ENCODE measurements at places on chromosomes 13 and 19.

DNA sequence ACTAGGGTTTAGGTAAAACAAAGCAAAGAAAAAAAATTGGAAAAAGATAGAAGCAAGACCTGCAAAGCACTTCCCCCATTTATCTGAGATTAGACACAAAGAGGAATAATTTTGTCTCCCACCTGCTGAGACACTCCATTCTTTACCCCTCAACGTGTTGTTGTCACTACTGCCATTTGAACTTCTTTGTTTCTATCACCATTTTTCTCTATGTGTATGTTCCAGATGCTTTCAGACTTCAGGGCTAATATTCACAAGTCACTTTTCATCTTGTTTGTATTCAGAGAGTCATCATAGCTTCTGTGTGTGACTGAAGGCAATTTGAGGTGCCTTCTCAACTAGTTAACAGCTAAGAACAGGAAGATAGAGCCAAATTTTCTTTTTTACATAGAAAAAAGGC lies 512.5 kb downstream of the TBC1D4 start:
- no peak for DNase-seq
- no peak overlapping the region for H3K27ac ChIP-seq
- H3K4me1 ChIP-seq = no peaks in the 10 kb centered on the region
- no peak overlapping the region for H3K4me3 ChIP-seq

GRCh38 chr13:30799356-30799824 lies 64.0 kb downstream of the ALOX5AP start:
- H3K27me3 ChIP-seq = no peaks in the 10 kb centered on the region
- no peak overlapping the region for H3K27ac ChIP-seq
- no peaks in the 10 kb centered on the region for H3K36me3 ChIP-seq
- H3K4me1 ChIP-seq = no peaks in the 10 kb centered on the region
- H3K4me3 ChIP-seq = no peak overlapping the region

DNA sequence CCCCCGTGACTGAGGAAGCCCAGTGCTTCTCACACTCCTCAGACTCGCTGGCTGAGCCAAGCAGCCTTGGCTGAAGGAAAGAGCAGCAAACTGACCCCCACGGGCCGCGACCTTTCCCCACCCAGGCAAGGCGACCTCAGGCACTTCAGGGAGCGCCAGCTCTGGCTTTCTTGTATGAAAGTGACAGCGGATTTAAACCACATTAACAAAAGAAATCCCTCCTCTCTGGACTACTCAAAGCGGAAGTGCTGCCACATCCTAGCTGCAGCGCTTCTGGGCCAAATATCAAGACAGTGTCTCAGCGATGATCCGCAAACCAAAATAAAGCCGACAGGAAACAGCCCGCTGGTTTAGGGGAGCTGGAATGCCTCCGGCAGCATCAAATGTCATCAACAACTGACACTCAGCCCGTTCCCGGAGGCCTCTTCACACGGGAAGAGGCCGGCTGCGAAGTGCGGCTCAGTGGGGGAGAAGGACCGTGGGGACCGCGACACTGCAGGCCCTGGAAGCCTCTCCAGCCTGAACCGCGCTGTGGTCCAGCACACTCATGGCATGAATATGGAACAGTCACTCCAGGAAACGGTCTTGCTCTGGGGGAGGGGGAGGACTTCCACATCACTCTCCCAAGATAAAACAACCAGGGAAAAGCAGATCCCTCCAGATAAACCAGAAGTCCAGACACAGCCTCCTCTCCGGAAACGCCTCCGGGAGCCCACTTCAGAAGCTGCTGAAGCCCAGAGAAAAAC lies 1.4 kb downstream of the RASA3 start:
- no peaks in the 10 kb centered on the region for H3K36me3 ChIP-seq
- H3K27ac ChIP-seq = no peak overlapping the region
- peak overlapping the region; percentile 89 for H3K4me3 ChIP-seq

GRCh38 chr13:28401303-28402056 lies 93.4 kb downstream of the FLT1 start:
- H3K27ac ChIP-seq = no peak overlapping the region
- H3K36me3 ChIP-seq = peaks cover 27% of the 10 kb centered on the region
- H3K4me1 ChIP-seq = peaks cover 7% of the 10 kb centered on the region

- H3K27me3 ChIP-seq = no peaks in the 10 kb centered on the region
- peak overlapping the region; percentile 88 for H3K4me3 ChIP-seq
- DNase-seq = peak; percentile 87
- no peak overlapping the region for H3K27ac ChIP-seq
- peaks cover 4% of the 10 kb centered on the region for H3K4me1 ChIP-seq
Observed at GRCh38 chr19:17686592-17687024, 1.5 kb downstream of the UNC13A start.

DNA sequence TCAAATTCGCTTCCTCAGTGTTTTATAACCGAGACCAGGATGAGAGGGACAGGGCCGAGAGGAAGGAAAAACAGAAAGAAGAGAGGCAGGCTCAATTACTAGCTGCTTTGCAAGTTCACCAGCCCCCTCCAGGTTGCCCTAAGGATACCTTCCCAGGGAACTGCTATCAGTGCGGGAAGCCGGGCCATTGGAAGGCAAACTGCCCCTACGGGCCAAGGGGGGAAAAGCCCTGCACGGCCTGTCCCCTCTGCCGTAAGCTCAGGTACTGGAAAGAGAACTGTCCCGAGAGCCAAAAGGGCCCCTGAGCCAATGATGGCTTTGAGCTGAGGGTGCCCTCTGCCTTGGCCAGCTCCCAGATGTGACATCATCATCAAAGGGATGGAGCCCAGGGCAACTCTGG lies 3.2 kb upstream of the ERVV-1 start:
- H3K27me3 ChIP-seq = no peaks in the 10 kb centered on the region
- H3K36me3 ChIP-seq = no peaks in the 10 kb centered on the region
- H3K4me1 ChIP-seq = no peaks in the 10 kb centered on the region
- H3K27ac ChIP-seq = no peak overlapping the region

- no peaks in the 10 kb centered on the region for H3K27me3 ChIP-seq
- H3K36me3 ChIP-seq = peaks cover 27% of the 10 kb centered on the region
- H3K4me3 ChIP-seq = no peak overlapping the region
- H3K4me1 ChIP-seq = peaks cover 3% of the 10 kb centered on the region
- DNase-seq = peak; percentile 58
Observed at GRCh38 chr13:32650705-32651311, 64.6 kb downstream of the PDS5B start.

DNA sequence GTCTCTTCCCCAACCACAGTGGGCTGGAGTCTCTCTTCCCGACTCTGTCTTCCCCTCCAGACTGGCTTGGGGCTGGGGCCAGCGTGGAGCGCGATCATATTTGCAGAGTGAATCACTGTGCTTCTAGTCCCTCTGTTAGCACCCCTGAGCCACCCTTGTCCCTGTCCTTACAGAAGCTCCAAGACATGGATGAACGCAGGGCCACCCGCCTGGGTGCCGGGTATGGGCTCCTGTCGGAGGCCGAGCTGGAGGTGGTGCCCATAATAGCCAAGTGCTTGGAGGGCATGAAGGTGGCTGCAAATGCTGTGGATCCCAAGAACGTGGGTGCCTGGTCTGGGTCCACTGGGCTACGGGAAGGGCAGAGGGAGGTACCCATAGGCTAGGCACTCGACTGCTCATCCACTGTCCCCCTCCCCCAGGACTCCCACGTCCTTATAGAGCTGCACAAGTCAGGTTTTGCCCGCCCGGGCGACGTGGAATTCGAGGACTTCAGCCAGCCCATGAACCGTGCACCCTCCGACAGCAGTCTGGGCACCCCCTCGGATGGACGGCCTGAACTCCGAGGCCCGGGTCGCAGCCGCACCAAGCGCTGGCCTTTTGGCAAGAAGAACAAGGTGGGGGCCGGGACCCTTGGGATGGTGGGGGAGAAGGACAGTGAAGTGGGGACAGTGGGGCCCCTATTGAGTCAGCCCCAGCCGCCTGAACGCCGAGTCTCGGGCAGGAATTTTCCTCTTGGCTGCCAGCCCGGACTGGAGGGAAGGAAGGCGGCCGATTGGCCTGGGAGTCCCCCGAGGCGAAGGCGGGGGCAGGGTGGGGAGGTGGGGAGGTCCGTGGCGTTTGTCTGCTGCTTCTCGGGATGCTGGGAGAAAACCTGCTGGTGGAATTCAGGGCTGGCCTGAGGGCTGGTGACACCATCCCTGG lies 5.2 kb downstream of the TRIP10 start:
- DNase-seq = no peak
- H3K4me3 ChIP-seq = no peak overlapping the region
- H3K36me3 ChIP-seq = peaks cover 72% of the 10 kb centered on the region
- no peak overlapping the region for H3K27ac ChIP-seq
- H3K27me3 ChIP-seq = no peaks in the 10 kb centered on the region
- peaks cover 5% of the 10 kb centered on the region for H3K4me1 ChIP-seq

- peaks cover 8% of the 10 kb centered on the region for H3K36me3 ChIP-seq
- no peak overlapping the region for H3K4me3 ChIP-seq
- H3K27me3 ChIP-seq = no peaks in the 10 kb centered on the region
- no peak overlapping the region for H3K27ac ChIP-seq
- no peaks in the 10 kb centered on the region for H3K4me1 ChIP-seq
- no peak for DNase-seq
Observed at GRCh38 chr19:33050110-33050509, 14.6 kb downstream of the RHPN2 start.

- peaks cover 10% of the 10 kb centered on the region for H3K36me3 ChIP-seq
- no peak overlapping the region for H3K27ac ChIP-seq
- H3K27me3 ChIP-seq = no peaks in the 10 kb centered on the region
- H3K4me3 ChIP-seq = peak overlapping the region; percentile 84
- no peaks in the 10 kb centered on the region for H3K4me1 ChIP-seq
Observed at GRCh38 chr19:39341129-39341718, 997 bp upstream of the SAMD4B start.

DNA sequence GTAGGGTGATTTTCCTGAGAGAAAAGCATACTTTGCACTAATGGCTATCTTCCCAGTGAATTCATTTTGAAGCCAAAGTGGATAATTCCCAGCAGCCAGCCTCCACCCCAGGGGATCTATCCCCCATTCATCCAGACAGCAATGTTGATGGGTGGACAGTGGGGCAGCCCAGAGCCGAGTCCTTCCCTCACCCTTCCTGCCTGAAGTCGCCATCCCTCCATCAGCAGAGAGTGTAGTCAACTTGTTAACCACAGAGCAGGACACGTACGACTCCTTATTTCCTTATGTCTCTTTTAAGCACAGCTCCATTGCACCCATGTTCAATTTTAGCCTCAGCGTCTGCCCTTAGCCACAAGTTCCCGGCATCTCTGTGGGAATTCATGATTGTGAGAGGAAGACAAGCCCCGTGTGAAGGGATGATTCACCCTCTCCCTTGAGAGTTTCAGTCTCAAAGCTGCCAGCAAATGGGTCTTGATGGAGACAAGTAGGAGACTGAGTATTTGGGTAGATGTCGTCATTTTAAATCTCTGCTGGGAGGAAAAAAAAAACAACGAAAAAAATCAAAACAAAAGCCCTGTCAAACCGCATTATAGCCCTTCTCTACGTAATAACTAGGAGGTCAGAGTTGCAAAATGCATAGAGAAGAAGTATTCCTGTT lies 58.3 kb upstream of the MEDAG start:
- H3K4me1 ChIP-seq = no peaks in the 10 kb centered on the region
- no peaks in the 10 kb centered on the region for H3K27me3 ChIP-seq
- no peak overlapping the region for H3K4me3 ChIP-seq
- H3K36me3 ChIP-seq = no peaks in the 10 kb centered on the region

DNA sequence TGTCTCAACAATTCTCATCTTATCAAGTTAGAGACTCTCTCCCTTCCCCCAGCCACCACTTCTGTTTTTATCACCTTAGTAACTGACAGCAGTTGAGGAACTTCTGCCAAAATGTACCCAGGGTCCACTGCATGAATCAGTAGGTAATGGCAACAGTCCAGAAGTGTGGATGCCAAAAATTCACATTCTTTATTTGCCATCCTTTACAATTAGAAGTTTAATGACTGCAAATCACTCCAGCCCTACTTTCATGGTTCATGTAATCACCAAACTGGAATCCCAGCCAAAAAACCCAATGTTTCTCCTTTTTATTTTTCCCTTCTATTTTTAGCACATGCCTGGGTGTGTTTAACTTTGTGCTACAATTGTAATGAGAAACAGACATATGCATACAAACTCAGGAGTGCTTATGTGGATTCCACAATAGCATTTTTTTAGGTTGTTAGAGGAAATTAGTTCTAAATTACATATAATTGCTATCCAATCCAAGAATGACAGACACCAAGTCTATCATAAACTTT lies 243.5 kb downstream of the RGCC start:
- no peak overlapping the region for H3K27ac ChIP-seq
- H3K27me3 ChIP-seq = no peaks in the 10 kb centered on the region
- DNase-seq = no peak
- H3K4me1 ChIP-seq = peaks cover 5% of the 10 kb centered on the region
- no peaks in the 10 kb centered on the region for H3K36me3 ChIP-seq

GRCh38 chr13:54949735-54950134 lies 1921.1 kb downstream of the OLFM4 start:
- H3K27ac ChIP-seq = no peak overlapping the region
- peaks cover 28% of the 10 kb centered on the region for H3K36me3 ChIP-seq

- H3K4me1 ChIP-seq = no peaks in the 10 kb centered on the region
- H3K27me3 ChIP-seq = no peaks in the 10 kb centered on the region
- H3K36me3 ChIP-seq = peaks cover 62% of the 10 kb centered on the region
- DNase-seq = no peak
- H3K4me3 ChIP-seq = no peak overlapping the region
- no peak overlapping the region for H3K27ac ChIP-seq
Observed at GRCh38 chr13:100633461-100633860, 41.1 kb downstream of the TMTC4 start.

- no peaks in the 10 kb centered on the region for H3K36me3 ChIP-seq
- H3K4me1 ChIP-seq = no peaks in the 10 kb centered on the region
- no peak overlapping the region for H3K4me3 ChIP-seq
- H3K27me3 ChIP-seq = no peaks in the 10 kb centered on the region
Observed at GRCh38 chr13:31733066-31733465, 6.3 kb upstream of the RXFP2 start.

DNA sequence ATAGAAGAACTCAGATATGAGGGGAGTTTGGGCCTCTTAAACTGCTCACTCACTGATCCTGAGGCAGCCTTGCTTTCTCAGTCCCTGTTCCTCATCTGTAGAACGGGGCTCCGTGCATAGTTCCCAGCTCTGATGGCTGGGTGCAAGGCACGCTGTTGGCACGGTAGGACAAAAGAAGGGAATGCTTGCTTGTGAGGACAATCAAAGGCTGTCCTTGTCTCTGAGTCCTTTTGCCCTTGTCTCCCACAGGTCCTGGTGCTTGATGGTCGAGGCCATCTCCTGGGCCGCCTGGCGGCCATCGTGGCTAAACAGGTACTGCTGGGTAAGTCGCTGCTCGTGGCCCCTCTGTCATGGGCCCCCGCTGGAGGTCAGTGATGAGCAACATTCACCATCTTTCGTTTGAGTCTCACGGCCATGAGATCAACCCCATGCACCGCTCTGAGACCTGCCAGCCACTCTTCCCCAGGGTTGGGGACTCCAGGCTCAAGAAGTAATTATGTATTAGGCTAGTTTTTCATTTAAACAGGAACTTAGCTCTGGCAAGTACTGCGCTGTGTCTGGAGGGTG lies 2.3 kb downstream of the RPL13A start:
- H3K36me3 ChIP-seq = peaks cover 55% of the 10 kb centered on the region
- H3K4me1 ChIP-seq = no peaks in the 10 kb centered on the region
- DNase-seq = peak; percentile 49
- peak overlapping the region; percentile 52 for H3K27ac ChIP-seq
- H3K4me3 ChIP-seq = peak overlapping the region; percentile 96

Data from H9 (cell line).